ENCODE measurements at places on chromosomes 5 and 9. TPM values are rescaled to one million over a fixed set of nuclear protein-coding genes. Genes with fewer than 3 reads are reported as not detected.
A peak's percentile ranks its signal among the peaks of the same experiment; 100 is the strongest.

Gene AFAP1L1
- 1.3 TPM for total RNA-seq

Gene LRRC70
- total RNA-seq = 1.0 TPM

GRCh38 chr9:95031711-95032461 lies 285.6 kb downstream of the FANCC start:
- H3K27me3 ChIP-seq = no peaks in the 10 kb centered on the region
- H3K36me3 ChIP-seq = no peaks in the 10 kb centered on the region
- H3K4me3 ChIP-seq = no peak overlapping the region
- H3K27ac ChIP-seq = peak overlapping the region; percentile 76
- DNase-seq = peak; percentile 37
- peaks cover 61% of the 10 kb centered on the region for H3K4me1 ChIP-seq

GRCh38 chr9:113692256-113692655 lies 183.9 kb upstream of the ZNF618 start:
- no peak overlapping the region for H3K4me3 ChIP-seq
- no peak overlapping the region for H3K27ac ChIP-seq
- H3K36me3 ChIP-seq = no peaks in the 10 kb centered on the region
- H3K4me1 ChIP-seq = no peaks in the 10 kb centered on the region
- DNase-seq = no peak

DNA sequence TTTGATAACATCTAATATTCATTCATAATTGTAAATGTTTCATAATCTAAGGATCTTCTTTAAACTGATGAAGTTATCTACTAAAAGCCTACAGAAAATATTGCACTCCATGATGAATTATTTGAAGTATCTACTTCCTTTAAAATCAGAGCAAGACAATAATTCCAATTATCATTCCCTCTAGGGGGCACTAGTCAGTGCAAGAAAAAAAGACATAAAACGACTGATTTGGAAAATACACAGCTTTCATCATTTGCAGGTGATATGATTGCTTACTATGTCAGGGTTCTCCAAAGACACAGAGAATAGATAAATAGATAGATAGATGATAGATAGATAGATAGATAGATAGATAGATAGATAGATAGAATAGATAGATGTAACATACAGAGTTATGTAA lies 13.5 kb upstream of the GRM6 start:
- no peak overlapping the region for H3K4me3 ChIP-seq
- no peaks in the 10 kb centered on the region for H3K36me3 ChIP-seq
- H3K4me1 ChIP-seq = no peaks in the 10 kb centered on the region
- H3K27me3 ChIP-seq = no peaks in the 10 kb centered on the region
- H3K27ac ChIP-seq = no peak overlapping the region
- DNase-seq = no peak

GRCh38 chr5:135642488-135642870 lies 63.7 kb upstream of the CXCL14 start:
- H3K27ac ChIP-seq = no peak overlapping the region
- no peak overlapping the region for H3K4me3 ChIP-seq
- H3K4me1 ChIP-seq = peaks cover 12% of the 10 kb centered on the region
- no peaks in the 10 kb centered on the region for H3K27me3 ChIP-seq
- no peak for DNase-seq

Gene DAB2IP
- 31.0 TPM for total RNA-seq

DNA sequence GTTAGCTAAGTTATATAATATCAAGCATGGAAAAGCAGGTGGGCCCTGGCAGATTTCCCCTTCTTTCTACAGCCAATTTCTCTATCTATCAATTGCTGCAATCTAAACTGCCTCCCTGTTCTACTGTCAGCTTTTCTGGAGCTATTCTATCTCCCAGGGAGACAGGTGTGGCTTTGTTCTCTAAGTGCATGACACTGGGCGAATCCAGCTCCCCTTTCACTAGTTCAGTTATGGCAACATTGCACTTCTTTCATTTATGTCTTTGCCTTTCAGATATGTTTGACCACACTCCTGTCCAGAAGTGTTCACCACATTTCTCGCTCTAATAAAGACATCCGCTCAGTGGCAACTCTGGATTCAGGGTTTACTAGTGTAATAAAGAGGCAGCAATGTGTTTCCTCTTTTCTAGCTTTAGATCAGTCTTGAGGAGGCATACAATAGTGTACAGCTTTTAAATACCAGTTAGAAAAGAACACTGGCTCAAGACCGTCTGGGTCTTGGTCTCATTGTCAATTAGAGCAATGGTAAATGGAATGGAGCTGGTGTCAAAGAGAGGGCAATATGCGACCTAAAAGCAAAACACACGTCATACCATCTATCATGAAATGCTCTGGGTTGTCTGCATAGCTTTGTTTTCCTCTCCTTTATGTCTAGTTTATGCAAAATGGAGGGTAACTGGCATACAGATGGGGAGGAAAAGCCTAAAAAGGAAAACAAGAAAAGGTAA lies 197.0 kb downstream of the SLF1 start:
- no peak overlapping the region for H3K27ac ChIP-seq
- no peaks in the 10 kb centered on the region for H3K4me1 ChIP-seq
- no peak for DNase-seq

- H3K27me3 ChIP-seq = peaks cover 22% of the 10 kb centered on the region
- peak overlapping the region; percentile 40 for H3K27ac ChIP-seq
- H3K36me3 ChIP-seq = no peaks in the 10 kb centered on the region
- no peak for DNase-seq
- peaks cover 13% of the 10 kb centered on the region for H3K4me1 ChIP-seq
These were observed 20.0 kb upstream of the PITX1 start for GRCh38 chr5:135053989-135054388.

DNA sequence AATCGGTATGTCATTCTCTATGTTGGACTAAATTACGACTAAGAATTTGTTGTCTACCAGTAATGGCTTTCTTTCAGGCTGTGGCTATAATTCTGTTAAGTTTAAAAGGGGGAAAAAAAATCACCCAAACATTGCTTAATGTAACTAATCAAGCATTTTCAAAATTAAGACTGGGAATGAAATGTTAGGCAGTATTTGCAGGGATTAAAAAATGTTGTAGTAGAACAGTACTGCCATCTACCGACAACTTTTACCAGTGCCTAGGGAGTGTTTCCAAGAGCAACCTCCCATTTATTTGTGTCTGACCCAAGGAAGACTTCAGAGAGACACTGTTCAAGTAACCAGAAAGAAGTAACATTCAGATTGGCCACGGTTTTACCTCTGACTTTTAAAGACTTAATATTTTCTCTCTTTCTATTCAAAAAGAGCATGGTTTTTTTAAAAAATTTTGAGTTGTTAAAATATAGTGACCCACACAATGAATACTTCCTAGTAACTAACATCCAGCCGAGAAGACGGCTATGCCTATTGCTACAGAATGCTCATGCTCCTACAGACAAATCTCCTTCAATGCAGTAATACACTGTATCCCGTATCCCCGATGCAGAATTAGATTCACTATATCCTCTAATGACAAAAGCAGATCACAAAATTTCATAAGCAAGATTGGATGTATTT lies 92.4 kb downstream of the ARL15 start:
- no peaks in the 10 kb centered on the region for H3K4me1 ChIP-seq
- H3K36me3 ChIP-seq = no peaks in the 10 kb centered on the region
- H3K27ac ChIP-seq = no peak overlapping the region
- no peaks in the 10 kb centered on the region for H3K27me3 ChIP-seq

- no peak overlapping the region for H3K27ac ChIP-seq
- no peak overlapping the region for H3K4me3 ChIP-seq
- peak; percentile 20 for DNase-seq
- peaks cover 9% of the 10 kb centered on the region for H3K4me1 ChIP-seq
- no peaks in the 10 kb centered on the region for H3K36me3 ChIP-seq
These were observed 13.7 kb upstream of the ADRA1B start for GRCh38 chr5:159902444-159903121.

Gene TMEM215
- 0.43 TPM for total RNA-seq

DNA sequence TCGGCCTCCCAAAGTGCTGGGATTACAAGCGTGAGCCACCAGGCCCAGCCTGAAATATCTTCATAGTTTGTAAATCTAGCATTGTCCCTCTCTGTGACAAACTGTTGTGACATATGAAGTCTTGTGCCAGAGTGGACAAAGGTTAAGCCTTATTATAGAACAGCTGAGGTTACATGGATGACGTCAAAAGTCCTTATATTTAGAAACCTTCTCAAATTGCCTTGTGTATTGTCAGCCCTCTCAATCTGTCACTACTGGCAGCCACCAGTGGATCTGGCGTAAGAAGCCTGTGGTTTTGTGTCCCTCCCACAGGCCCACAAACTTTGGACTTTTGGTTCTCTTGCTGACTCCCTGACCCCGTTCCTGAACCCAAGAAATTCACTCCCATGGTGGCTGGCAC lies 79.4 kb upstream of the CCDC112 start:
- peak; percentile 47 for DNase-seq
- no peak overlapping the region for H3K4me3 ChIP-seq
- no peaks in the 10 kb centered on the region for H3K36me3 ChIP-seq
- no peaks in the 10 kb centered on the region for H3K27me3 ChIP-seq

- no peaks in the 10 kb centered on the region for H3K27me3 ChIP-seq
- no peak overlapping the region for H3K4me3 ChIP-seq
- peak overlapping the region; percentile 76 for H3K27ac ChIP-seq
These were observed 10.9 kb downstream of the SMIM3 start for GRCh38 chr5:150789450-150789849.

- no peak overlapping the region for H3K4me3 ChIP-seq
- H3K4me1 ChIP-seq = no peaks in the 10 kb centered on the region
- H3K27ac ChIP-seq = no peak overlapping the region
- H3K36me3 ChIP-seq = no peaks in the 10 kb centered on the region
These were observed 1290.3 kb upstream of the CDH9 start for GRCh38 chr5:28328681-28329080.

Gene WNT8A
- total RNA-seq = not detected

Gene RPL37
- total RNA-seq = 68.7 TPM

DNA sequence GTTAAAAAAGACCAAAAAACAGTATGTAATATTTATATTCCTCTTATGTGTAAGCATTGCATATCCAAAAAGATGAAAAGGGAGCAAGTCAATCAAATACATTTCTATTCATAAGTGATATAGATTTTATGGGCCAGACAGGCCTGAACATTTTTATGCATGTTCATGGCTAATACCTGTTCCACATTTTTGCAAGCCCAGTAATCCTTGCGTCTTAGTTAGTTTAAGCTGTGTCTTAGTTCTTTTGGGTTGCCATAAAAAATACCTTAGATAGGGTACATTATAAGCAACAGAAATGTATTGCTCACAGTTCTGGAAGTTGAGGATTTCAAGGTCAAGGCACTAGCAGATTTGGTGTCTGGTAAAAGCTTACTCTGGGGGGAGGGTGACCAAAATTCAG lies 342.1 kb downstream of the TAF11L14 start:
- no peak overlapping the region for H3K4me3 ChIP-seq
- no peaks in the 10 kb centered on the region for H3K4me1 ChIP-seq
- H3K27me3 ChIP-seq = no peaks in the 10 kb centered on the region
- no peak for DNase-seq

- no peaks in the 10 kb centered on the region for H3K36me3 ChIP-seq
- H3K4me3 ChIP-seq = no peak overlapping the region
- H3K4me1 ChIP-seq = no peaks in the 10 kb centered on the region
These were observed 571.3 kb upstream of the TLE4 start for GRCh38 chr9:79000230-79001002.

DNA sequence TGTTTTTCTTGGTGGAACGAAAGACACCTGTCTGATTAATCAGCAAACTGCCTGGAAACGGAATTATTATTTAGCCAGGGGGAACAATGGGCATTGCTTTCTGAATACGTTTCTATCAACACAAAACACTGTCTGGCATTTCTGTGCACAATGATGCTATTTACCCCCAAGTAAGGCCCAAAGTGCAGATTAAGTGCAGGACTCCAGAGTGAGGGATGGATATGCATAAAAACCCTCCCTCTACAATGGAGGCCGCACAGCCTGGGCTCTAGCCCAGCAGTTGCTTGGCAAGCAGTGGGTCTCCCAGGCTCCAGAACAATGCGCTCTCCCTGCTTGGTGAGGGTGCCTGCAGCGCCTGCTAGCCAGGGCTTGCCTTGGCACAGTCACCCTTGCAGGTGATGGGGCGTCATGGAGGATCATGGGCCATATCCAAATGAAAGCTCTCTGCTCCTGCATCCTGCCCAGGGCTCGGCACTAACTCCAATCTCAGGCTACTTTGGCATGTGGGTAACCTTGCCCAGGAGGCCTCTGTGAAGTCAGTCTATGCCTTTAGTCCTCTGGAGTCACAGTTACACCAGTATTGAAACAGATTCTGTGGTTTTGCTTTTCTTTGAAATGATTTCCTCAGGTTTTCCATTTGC lies 11.5 kb upstream of the SPATA24 start:
- H3K4me3 ChIP-seq = no peak overlapping the region
- peaks cover 21% of the 10 kb centered on the region for H3K4me1 ChIP-seq
- no peaks in the 10 kb centered on the region for H3K36me3 ChIP-seq
- H3K27me3 ChIP-seq = no peaks in the 10 kb centered on the region
- no peak for DNase-seq
